ENCODE measurements at places on chromosomes 3 and 15.
A peak's percentile ranks its signal among the peaks of the same experiment; 100 is the strongest.

DNA sequence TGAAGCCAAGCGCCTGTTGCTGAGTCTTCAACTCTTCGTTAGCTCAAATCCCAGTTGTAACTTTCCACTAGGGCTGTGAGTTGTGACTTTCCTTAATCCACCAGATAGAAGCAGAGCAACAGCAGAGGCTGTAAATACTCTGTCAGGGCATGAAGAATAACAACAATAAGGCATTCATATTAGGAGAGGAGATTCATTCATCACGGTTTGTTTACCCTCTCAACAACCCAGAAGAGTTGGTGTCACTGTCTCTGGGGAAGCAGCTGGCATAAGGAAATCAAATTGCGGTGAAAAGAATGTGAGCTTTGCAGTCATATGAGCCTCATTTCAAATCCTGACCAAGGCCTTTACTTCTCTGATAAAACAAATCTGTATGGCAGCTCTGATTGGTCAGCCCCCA lies 184.8 kb downstream of the SHQ1 start:
- DNase-seq: no peak

GRCh38 chr15:86744198-86744780 lies 664.6 kb downstream of the AGBL1 start:
- DNase-seq: no peak

GRCh38 chr3:120370463-120370862 lies 21.3 kb upstream of the LRRC58 start:
- no peak for DNase-seq

GRCh38 chr3:65443739-65444446 lies 594.8 kb downstream of the MAGI1 start:
- no peak for DNase-seq

- no peak for DNase-seq
Observed at GRCh38 chr3:173957646-173958045, 560.1 kb downstream of the NLGN1 start.

- DNase-seq: no peak
Observed at GRCh38 chr3:196726788-196727675, 12.6 kb upstream of the PAK2 start.

- peak; percentile 4 for DNase-seq
Observed at GRCh38 chr15:35768949-35769348, 223.0 kb upstream of the DPH6 start.

- DNase-seq: no peak
Observed at GRCh38 chr3:12041446-12042041, 37.4 kb downstream of the SYN2 start.

- no peak for DNase-seq
Observed at GRCh38 chr3:116032176-116032575, 408.9 kb downstream of the GAP43 start.

- no peak for DNase-seq
Observed at GRCh38 chr3:122665226-122665786, 15.3 kb upstream of the PARP14 start.

- DNase-seq: no peak
Observed at GRCh38 chr3:83524901-83525300, 1433.9 kb upstream of the CADM2 start.

- DNase-seq: no peak
Observed at GRCh38 chr3:55204417-55204816, 276.6 kb upstream of the LRTM1 start.

DNA sequence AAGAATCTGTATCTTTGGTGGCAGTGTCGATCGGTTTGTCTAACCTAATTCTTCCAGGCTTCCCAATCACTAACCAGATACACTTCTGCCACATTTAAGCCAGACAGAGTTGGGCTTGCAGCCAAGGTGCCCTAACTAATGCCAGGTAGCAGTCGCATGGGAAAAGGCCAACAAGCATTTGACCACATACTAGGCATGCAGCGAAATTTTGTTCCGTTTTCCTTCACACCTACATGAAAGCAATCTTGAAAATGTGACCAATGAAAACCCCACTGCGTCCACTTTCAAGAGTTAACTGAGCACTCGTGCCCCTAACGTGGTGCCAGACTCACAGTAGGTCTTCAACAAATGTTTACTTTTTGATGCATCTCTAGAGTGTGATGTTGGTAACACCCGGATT lies 192.2 kb upstream of the TPM1 start:
- no peak for DNase-seq

DNA sequence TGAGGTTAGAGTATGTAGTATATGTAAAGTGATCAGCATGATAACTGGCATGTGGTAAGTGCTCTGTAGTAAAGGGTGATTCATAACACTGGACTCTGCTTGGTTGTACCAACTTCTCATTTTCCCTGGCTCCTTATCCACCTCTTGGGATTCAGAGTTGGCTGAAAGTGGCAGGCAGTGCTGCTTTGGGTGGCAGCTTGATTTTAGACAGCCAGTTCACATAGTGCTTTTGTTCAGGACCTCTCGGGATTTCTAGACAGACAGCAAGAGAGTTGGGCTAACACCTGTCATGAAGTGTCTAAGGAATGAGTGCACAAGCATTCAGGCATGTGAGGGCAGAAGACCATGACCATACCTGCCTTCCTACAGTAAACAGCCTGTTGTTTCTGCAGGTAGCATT lies 69.0 kb downstream of the RBM6 start:
- no peak for DNase-seq

GRCh38 chr3:58888087-58888486 lies 161.7 kb downstream of the CFAP20DC start:
- DNase-seq: no peak

- no peak for DNase-seq
Observed at GRCh38 chr15:66233487-66234415, 19.8 kb downstream of the MEGF11 start.

DNA sequence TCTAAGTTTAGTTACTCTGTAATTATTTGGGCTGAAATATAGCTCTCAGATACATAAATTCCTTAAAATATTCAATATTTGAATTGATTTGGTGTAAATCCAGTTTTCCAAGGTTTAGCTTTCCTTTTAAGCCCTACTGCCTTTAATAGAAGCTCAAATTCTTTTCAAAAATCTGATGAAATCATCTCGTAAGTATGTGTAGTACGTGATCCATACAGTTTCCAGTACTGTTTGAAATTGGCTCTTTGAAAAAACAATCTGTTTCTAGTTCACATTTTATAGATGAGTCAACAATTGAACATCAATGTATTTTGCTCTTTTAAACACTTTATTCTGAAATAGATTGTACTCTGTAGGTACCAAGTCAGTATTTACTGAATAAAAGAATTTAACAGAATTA lies 84.2 kb downstream of the LRRC49 start:
- no peak for DNase-seq

DNA sequence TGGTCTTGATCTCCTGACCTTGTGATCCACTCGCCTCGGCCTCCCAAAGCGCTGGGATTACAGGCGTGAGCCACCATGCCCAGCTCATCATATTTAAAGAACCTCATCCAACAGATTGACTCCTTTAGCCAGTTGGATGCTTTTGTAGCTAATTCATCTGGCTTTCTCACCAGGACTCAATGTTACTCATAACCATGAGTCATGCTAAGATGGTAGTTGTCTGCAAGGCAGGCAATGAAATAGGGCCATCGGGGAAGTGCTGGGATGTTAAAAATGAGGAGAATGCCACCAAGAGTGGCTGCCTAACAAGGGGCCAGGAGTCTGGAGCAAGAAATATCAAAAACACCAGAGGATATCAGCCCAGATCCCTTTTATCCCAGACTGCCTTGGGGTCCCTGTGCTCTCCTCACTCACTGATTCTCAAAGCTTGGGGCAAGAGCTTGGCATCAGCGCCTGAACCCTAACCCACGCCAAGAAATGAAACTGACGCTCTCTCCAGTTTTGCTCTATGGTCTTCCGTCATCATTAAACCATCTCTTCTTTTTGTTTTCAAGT lies 7.4 kb upstream of the PCOLCE2 start:
- peak; percentile 55 for DNase-seq

GRCh38 chr3:193230610-193231009 lies 10.4 kb upstream of the PLAAT1 start:
- DNase-seq: no peak

DNA sequence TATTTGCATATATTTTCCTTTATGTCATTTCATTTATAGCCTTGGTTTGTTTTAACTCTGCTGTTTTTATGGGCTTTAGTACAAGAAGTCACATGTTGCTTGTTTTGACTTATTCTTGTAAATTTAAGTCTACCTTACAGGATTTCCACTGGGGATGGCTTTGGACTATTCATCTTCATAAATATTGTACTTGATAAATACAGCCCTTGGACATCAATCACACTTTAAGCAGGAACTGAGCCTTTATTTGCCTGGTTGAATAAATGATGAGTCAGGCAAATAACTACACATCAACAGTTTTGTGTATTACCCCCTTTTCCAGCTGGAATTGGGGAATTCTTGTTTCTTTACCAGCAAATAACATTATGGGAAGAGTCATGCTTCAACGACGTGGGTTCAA lies 286.0 kb downstream of the CNTN3 start:
- DNase-seq: no peak

- DNase-seq: no peak
Observed at GRCh38 chr15:71334873-71335272, 219.6 kb downstream of the THSD4 start.

DNA sequence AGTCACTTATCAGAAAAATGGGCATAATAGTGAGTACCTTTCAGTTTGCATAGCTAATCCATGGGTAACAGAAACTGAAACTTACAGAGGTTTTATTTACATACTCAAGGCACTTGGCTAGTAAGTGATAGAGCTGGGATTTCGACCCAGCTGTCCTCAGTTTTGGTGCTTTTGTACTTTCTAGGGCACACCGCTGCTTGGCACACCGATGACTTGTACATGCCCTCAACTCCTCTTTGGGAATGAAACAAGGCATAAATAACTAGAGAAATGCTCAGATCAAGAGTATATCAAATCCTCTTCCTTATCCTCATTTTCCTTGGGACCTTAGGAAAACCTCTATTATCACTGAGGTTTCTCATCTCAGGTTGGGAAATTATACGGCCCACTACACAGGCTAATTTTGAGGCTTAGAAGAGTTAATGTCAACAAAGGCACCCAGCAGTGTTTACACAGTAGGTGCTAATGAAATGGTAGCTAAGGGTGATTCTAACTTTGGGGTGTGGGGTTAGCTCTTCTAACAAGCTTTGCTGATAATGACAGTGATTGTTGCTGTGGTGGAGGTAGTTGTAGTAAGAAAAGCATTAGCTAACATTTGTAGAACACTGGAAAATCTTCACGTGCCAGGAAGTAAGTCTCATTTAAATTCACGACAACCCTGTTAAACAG lies 20.3 kb upstream of the DGKG start:
- no peak for DNase-seq

DNA sequence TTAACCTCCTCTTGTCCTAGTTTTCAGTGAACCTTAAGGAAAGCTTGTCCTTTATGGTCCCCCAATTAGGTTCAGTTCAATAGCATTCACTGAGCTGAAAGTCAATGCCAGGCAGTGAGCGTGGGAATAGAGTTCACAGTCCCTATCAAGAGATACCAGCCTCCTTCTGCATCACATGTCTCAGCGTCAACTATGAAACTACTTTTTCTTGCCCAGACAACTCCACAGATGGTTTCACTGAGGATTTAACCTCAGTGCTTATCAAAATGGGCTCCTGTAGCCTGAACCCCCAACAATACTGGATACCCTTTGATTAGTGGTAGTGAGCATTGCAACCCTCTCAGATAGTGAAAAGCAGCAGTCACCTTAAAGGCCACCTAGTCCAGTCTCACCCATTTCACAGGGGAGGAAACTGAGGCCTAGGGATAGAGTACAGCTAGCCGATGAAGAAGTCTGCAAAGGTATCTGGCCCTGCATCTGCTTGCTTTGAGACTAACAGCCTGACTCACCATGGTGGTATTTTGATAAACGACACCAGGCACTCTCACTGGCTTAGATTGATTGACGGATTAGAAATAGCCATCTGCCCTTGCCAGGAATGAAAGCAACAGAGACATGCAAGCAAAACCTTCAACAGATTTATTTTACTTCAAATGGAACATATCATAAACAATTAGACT lies 1.6 kb upstream of the UBA3 start:
- DNase-seq: peak; percentile 41

DNA sequence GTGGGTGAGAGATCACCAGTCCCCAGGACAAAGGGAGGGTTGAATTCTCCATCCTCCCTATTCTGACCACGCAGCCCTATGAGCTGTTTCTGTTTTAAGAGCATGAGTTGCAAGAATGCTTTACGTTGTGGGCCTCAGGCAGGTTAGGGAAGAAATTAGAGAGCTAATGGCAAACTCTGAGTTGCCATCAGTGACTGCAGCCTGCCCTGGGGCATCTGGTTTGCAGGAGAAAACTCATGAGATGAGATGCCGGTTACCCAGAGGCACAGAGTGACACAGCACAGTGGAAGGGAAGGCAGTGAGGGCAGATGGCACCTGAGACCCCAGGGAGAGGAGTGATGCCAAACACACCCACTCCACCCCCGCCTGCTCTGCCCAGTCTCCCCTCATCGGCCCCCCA lies 265.3 kb downstream of the CD47 start:
- DNase-seq: no peak

DNA sequence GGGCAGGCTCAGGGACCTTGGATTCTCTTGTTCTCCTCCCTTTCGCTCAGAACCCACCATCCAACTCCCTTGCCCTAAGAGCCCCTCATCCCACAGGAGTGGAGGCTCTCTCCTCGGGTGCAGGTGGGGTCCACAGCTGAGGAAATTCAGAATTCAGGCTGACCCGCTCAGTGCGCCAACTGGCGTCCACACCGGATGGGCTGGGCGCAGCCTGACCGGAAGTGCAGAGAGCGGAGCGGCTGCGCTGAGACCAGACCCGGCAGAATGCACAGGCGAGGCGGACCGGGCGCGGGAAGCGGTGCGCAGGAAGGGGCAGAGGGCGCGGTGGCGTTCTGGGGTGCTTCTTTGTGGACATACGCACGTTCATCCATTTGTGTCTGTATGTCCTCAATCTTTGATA lies 210.4 kb upstream of the NDN start:
- no peak for DNase-seq

GRCh38 chr3:137121704-137122314 lies 164.0 kb downstream of the IL20RB start:
- peak; percentile 5 for DNase-seq

GRCh38 chr3:178705925-178706324 lies 169.7 kb downstream of the KCNMB2 start:
- no peak for DNase-seq

GRCh38 chr15:91904942-91905341 lies 51.4 kb downstream of the SLCO3A1 start:
- DNase-seq: no peak

DNA sequence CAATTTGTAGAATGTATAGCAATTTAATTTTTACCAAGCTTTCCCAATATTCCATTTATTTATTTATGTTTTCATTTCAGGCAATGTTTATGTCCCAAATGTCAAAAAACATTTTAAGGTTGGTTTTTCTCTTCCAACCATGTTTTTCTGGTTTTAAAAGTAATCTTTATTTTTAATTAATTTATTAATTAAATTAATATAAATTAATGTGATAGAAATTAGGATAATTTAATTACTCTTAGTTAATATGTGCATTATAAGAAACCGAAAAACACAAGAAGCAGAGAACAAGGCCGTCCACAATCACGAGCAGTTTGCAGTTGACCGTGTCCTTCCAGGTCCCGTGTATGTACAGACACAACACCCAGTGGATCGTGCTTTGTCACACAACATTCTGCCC lies 34.2 kb downstream of the FBXO45 start:
- no peak for DNase-seq

GRCh38 chr15:83732196-83732595 lies 78.3 kb downstream of the ADAMTSL3 start:
- DNase-seq: no peak

- no peak for DNase-seq
Observed at GRCh38 chr3:38205472-38205805, 40.1 kb downstream of the OXSR1 start.
